ENCODE measurements at places on chromosomes 13 and 19. TPM values are rescaled to one million over a fixed set of nuclear protein-coding genes. Genes with fewer than 3 reads are reported as not detected.

Gene HNRNPL
- total RNA-seq: 227 TPM

Gene FCHO1
- total RNA-seq: 32.6 TPM

Gene CABP5
- not detected for total RNA-seq

GRCh38 chr13:113433391-113433916 lies 19.8 kb downstream of the ADPRHL1 start:
- no peak overlapping the region for H3K27ac ChIP-seq
- DNase-seq: no peak
- H3K4me3 ChIP-seq: no peak overlapping the region
- H3K27me3 ChIP-seq: no peaks in the 10 kb centered on the region
- H3K36me3 ChIP-seq: no peaks in the 10 kb centered on the region

- H3K36me3 ChIP-seq: no peaks in the 10 kb centered on the region
- H3K4me3 ChIP-seq: no peak overlapping the region
- no peaks in the 10 kb centered on the region for H3K27me3 ChIP-seq
- H3K4me1 ChIP-seq: no peaks in the 10 kb centered on the region
These were observed 18.6 kb upstream of the POSTN start for GRCh38 chr13:37617173-37617572.

- DNase-seq: peak; percentile 91
- H3K4me1 ChIP-seq: peaks cover 10% of the 10 kb centered on the region
- H3K27me3 ChIP-seq: no peaks in the 10 kb centered on the region
- no peaks in the 10 kb centered on the region for H3K36me3 ChIP-seq
- no peak overlapping the region for H3K27ac ChIP-seq
- peak overlapping the region; percentile 20 for H3K4me3 ChIP-seq
These were observed 34.9 kb upstream of the TPM4 start for GRCh38 chr19:16041299-16041990.
